Upper lobe of left lung (tissue), 6 donors: ENCODE measurements at places on chromosomes 3 and 15. TPM values are rescaled to one million over a fixed set of nuclear protein-coding genes. Genes with fewer than 3 reads are reported as not detected.

- H3K4me3 ChIP-seq = no peak overlapping the region
- no peak overlapping the region for H3K27ac ChIP-seq
- H3K4me1 ChIP-seq = no peaks in the 10 kb centered on the region
These were observed 88.6 kb downstream of the SEC22A start for GRCh38 chr3:123290107-123290930.

DNA sequence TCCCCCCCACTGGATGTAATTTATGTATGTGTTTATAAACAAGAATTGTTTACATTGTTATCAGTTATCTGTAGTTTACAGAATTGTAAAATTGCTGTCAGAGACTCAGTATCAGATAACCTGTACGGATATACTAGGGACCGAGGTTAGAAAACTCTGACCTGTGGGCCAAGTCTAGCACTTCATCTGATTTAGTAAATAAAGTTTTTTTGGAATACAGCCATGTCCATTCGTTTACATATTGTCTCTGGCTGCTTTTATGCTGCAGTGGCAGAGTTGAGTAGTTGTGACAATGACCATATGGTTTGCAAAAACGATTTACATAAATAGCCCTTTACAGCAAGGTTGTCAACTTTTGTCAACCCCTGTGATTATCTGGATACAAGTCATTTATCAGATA lies 52.6 kb downstream of the LRRC28 start:
- no peak for DNase-seq
- H3K4me1 ChIP-seq = peaks cover 13% of the 10 kb centered on the region
- no peak overlapping the region for H3K27ac ChIP-seq
- no peaks in the 10 kb centered on the region for H3K36me3 ChIP-seq

DNA sequence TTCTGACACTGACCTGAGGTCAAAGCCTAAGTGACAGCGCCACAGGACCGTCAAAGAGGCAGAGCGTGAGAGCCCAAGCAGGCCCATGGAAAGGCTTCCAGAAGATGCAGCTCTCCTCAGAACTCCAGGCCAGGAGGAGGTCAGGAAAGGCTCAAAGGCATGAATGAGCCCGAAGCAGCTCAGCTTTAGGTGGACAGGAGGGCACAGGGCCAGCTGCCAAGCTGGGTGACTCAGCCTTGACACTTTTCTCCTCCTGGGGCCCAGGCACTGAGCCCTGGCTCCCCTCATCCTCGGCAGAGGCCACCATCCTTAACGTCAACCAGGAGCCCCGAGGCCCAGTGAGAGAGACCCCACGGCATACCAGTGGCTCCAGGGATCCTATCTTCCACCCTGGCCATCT lies 62.9 kb downstream of the ADCY5 start:
- no peak for DNase-seq
- no peaks in the 10 kb centered on the region for H3K27me3 ChIP-seq
- H3K36me3 ChIP-seq = no peaks in the 10 kb centered on the region
- H3K4me1 ChIP-seq = no peaks in the 10 kb centered on the region

GRCh38 chr3:37825744-37826400 lies 35.8 kb upstream of the CTDSPL start:
- no peak overlapping the region for H3K27ac ChIP-seq
- no peak for DNase-seq
- H3K4me1 ChIP-seq = no peaks in the 10 kb centered on the region
- H3K27me3 ChIP-seq = no peaks in the 10 kb centered on the region
- H3K4me3 ChIP-seq = no peak overlapping the region

GRCh38 chr3:129045675-129046036 lies 14.9 kb upstream of the GP9 start:
- H3K4me3 ChIP-seq = peak overlapping the region; percentile 44
- DNase-seq = peak; percentile 45
- H3K27ac ChIP-seq = no peak overlapping the region
- H3K4me1 ChIP-seq = peaks cover 10% of the 10 kb centered on the region

GRCh38 chr3:31230425-31231223 lies 302.1 kb upstream of the STT3B start:
- no peak overlapping the region for H3K27ac ChIP-seq
- no peaks in the 10 kb centered on the region for H3K4me1 ChIP-seq
- H3K4me3 ChIP-seq = no peak overlapping the region

DNA sequence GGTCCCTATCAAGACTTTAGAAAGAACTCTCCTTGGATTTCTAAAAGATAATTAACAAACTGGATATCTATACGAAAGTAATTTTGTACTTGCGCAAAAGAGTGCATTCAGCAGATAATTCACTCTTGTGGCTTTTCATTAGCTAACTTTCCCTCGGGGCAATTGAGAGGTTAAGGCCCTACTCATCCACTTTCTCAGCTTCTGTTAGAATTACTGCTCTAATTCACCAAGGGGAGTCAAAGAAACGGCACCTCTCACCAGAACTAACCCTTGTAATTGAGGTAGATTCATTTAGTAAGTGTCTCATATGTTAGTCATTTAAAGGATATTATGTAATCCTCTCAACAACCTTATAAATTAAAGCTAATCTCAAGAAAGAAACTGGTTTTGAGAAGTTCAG lies 22.5 kb upstream of the MB21D2 start:
- no peak overlapping the region for H3K27ac ChIP-seq
- H3K27me3 ChIP-seq = no peaks in the 10 kb centered on the region

DNA sequence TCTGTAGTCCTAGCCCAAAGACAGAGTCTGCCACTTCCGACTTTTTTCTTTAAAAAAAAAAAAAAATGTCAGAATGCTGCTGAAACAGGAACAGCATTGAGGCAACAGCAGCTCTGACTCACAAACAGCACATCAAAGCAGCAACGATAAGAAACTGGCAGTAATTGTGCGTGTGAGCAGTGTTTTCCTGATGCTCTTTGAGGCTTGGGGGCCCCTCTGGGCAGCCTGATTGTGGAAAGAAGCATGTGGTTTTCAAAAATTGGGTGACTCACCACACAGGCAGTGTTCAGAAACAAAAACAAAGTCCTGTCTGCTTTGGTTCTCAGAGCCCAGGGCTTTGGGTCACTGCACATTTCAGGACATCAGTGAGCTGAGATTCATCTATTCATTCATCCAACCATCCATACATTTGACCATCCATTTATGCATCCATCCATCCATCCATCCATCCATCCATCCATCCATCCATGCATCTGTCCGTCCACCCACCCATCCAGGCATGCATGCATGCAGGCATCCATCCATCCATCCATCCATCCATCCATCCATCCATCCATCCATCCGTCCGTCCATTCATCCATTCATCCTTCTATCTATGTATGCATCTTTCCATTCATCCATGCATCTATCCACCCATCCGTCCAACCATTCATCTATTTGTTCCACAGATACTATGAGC lies 308.4 kb downstream of the RPLP1 start:
- peak overlapping the region; percentile 87 for H3K27ac ChIP-seq
- no peak overlapping the region for H3K4me3 ChIP-seq
- no peaks in the 10 kb centered on the region for H3K36me3 ChIP-seq
- H3K27me3 ChIP-seq = no peaks in the 10 kb centered on the region
- peaks cover 27% of the 10 kb centered on the region for H3K4me1 ChIP-seq

DNA sequence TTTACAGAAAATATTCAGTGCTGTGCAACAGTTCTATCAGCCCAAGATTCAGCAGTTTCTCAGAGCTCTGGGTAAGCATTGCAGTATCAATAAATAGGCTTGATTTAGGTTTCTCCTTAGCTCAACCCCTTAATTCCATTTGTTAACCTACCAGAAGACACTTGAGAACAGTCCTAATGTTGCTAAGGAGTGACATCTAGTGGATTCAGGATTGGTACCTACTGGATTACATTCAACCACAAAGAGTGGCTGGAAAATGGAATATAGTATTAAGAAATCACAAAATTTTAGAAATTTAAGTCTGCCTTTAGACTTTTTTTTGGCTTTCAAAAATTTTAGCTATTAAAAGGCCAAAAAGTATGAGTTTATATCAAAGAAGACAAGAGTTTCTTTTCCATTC lies 34.7 kb downstream of the POLG start:
- DNase-seq = no peak
- no peak overlapping the region for H3K27ac ChIP-seq
- no peaks in the 10 kb centered on the region for H3K4me1 ChIP-seq
- no peaks in the 10 kb centered on the region for H3K27me3 ChIP-seq
- no peaks in the 10 kb centered on the region for H3K36me3 ChIP-seq
- H3K4me3 ChIP-seq = no peak overlapping the region

DNA sequence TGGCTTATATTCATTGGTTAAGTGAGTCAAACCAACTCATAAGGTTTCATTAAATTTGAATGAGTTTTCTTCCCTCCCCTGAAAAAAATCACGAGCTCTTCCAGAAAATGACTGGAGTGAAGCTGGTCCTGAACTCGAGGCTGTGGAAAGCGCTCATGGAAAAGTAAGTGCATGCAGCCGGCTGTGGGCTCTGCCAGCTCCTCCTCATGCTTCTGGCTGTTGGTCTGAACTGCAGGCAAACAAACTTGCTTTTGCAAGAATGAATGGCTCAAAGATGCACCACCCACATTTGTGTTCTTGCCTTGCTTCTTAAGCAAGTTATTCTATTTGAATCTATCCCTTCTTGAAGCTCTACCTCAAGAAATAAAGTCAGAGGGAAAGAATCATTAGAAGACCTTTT lies 6.2 kb downstream of the ETV5 start:
- H3K36me3 ChIP-seq = no peaks in the 10 kb centered on the region
- peaks cover 30% of the 10 kb centered on the region for H3K4me1 ChIP-seq
- H3K27ac ChIP-seq = no peak overlapping the region
- H3K27me3 ChIP-seq = no peaks in the 10 kb centered on the region

DNA sequence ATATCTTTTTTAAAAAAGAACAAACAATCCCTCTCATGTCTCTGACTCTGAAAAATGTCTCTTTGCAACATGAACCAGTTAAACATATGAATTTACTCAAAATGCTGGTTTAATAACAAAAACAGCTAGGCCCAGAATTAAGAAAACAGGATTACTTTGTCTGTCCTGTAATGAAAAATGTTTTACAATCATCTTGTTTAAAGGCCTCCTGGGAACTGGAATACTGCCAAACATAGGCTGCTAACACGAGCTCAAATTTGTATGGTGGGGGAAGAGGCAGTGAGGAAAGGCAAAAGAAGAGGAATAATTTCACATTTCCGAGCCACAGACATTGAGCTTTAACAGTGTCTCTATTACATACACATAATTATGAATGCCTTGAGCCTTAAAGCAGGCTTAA lies 61.7 kb upstream of the PPIB start:
- no peak for DNase-seq
- H3K4me1 ChIP-seq = peaks cover 9% of the 10 kb centered on the region
- no peaks in the 10 kb centered on the region for H3K36me3 ChIP-seq
- H3K4me3 ChIP-seq = no peak overlapping the region

- H3K36me3 ChIP-seq = no peaks in the 10 kb centered on the region
- H3K27me3 ChIP-seq = no peaks in the 10 kb centered on the region
- DNase-seq = no peak
These were observed 226.7 kb upstream of the MCTP2 start for GRCh38 chr15:94004697-94005096.

APOD gene
- 50.1 TPM for total RNA-seq

SLC28A1 gene
- total RNA-seq = not detected

LMAN1L gene
- total RNA-seq = not detected

CADM2 gene
- total RNA-seq = under 0.01 TPM
